ENCODE measurements at places on chromosomes 2 and 18. TPM values are rescaled to one million over a fixed set of nuclear protein-coding genes. Genes with fewer than 3 reads are reported as not detected.

The HRH4 gene
- total RNA-seq, result not detected

The IMP4 gene
- total RNA-seq, result 80.7 TPM

The FRZB gene
- total RNA-seq, result not detected

The ABCB11 gene
- total RNA-seq, result 0.03 TPM

DNA sequence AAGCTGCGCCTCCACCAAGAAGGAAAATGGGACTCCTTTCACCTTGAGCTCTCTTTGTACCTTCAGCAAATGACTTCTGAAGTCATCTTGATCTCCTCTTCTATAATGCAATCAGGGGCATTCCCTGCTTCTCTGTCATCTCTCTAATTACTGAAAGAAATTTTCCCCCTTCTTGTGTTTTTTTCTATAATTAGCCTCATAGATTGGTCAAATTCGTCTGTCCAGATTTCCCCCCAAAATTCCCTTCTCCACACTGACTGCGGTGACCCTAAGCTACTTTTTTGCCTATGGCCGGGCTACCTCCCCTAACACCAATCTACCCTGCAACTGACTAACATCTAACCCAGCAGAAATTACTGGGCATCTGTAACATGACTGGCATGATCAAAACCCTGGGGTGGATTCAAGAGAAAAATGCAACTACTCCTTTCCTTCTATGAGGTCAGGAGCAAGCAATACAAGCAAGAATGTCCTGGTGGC is 168.6 kb downstream of the BCL2 start:
- H3K4me3 ChIP-seq, result no peak overlapping the region
- H3K4me1 ChIP-seq, result peaks cover 66% of the 10 kb centered on the region
- no peaks in the 10 kb centered on the region for H3K27me3 ChIP-seq

- H3K27ac ChIP-seq, result no peak overlapping the region
- no peak overlapping the region for H3K4me3 ChIP-seq
- no peaks in the 10 kb centered on the region for H3K36me3 ChIP-seq
- no peak for DNase-seq
Measured at GRCh38 chr2:43347746-43348145, 121.3 kb upstream of the ZFP36L2 start.

- no peak overlapping the region for H3K4me3 ChIP-seq
- no peak for DNase-seq
- H3K27ac ChIP-seq, result no peak overlapping the region
- no peaks in the 10 kb centered on the region for H3K27me3 ChIP-seq
Measured at GRCh38 chr2:29079887-29080286, 5.6 kb upstream of the PCARE start.

GRCh38 chr2:225002656-225003045 is 39.6 kb downstream of the DOCK10 start:
- no peak overlapping the region for H3K4me3 ChIP-seq
- H3K36me3 ChIP-seq, result peaks cover 48% of the 10 kb centered on the region
- H3K27me3 ChIP-seq, result no peaks in the 10 kb centered on the region
- peak overlapping the region; percentile 78 for H3K27ac ChIP-seq
- H3K4me1 ChIP-seq, result peaks cover 83% of the 10 kb centered on the region
- peak; percentile 66 for DNase-seq

DNA sequence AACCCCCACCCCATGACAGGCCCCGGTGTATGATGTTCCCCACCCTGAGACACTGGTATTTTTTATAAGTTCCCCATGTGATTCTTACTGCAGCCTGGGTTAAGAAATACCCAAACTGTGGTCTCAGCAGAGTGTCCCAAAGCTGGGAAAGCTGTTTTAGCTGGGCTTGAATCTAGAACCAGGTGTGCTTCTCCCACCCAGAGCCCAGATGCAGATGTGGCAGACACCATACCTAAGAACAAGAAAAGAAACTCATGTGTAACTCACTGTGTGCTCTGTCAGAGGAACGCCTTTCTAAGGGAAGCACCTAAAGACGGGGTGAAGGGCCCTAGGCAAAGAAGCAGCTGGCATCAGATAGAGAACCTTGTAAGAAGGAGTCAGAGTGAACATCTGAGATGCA is 23.9 kb downstream of the DOK1 start:
- peaks cover 10% of the 10 kb centered on the region for H3K27me3 ChIP-seq
- H3K4me3 ChIP-seq, result no peak overlapping the region

GRCh38 chr2:1659951-1660565 is 84.3 kb downstream of the PXDN start:
- no peaks in the 10 kb centered on the region for H3K4me1 ChIP-seq
- no peak overlapping the region for H3K27ac ChIP-seq
- no peaks in the 10 kb centered on the region for H3K36me3 ChIP-seq
- no peak for DNase-seq
- H3K4me3 ChIP-seq, result no peak overlapping the region

DNA sequence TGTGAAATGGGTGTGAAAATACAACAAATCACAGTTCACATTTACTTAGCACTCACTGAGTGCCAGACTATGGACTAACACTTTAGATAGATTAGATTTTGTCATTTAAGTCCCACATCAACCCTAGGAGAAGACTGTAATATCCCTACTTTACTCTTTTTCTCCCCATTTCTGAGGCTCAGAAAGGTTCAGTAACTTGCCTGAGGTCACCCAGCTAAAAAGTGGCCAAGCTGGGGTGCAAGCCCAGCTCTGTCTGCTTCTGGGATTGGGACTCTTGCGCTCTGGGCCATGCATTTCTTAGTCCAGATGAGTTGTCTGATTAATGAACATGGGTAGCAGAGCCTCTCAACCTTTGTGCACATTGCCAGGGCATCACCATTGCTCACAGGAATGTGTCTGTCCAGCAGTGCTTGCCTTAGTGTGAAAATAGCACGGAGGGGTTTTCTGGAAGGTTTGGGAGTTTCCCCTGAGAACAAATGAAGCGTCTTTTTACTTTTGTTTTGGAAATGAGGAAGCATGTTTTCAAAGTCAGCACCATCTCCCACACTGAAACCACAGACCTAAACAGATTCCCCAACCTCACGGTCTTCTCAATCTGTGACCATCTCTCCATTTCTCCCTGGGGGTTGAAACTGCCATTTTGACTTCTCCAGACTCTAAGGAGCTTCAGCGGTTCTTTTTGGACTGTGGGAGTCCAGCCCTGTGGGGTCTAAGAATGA is 31.9 kb downstream of the NRP2 start:
- no peak overlapping the region for H3K4me3 ChIP-seq
- no peak overlapping the region for H3K27ac ChIP-seq
- H3K36me3 ChIP-seq, result no peaks in the 10 kb centered on the region
- peaks cover 1% of the 10 kb centered on the region for H3K4me1 ChIP-seq
- H3K27me3 ChIP-seq, result peaks cover 2% of the 10 kb centered on the region

- H3K4me3 ChIP-seq, result peak overlapping the region; percentile 87
- no peaks in the 10 kb centered on the region for H3K27me3 ChIP-seq
- peak overlapping the region; percentile 9 for H3K27ac ChIP-seq
- DNase-seq, result no peak
Measured at GRCh38 chr18:74292541-74292858, 737 bp upstream of the CYB5A start.
